ENCODE measurements at places on chromosomes 2 and 18.

DNA sequence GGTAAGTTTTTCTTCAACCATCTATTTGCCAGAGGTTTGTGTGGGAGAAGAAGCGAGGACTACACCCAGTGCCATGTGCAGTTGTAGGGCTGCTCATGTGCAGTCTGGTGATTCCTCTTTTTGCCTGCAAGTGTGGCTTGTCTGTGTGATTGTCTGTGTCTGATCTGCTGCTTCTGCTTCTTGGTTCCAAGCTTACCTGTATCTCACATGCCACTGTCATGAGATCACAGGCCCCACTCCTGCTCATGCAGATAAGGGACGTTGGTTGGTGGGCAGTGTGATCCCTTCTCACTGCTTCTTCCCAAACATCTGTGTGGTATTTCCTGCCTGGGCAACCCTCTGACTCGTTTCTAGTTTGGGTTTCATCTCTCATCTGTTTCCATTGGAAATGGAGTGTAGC, 27.1 kb downstream of the RRM2 start:
- no peak for DNase-seq

DNA sequence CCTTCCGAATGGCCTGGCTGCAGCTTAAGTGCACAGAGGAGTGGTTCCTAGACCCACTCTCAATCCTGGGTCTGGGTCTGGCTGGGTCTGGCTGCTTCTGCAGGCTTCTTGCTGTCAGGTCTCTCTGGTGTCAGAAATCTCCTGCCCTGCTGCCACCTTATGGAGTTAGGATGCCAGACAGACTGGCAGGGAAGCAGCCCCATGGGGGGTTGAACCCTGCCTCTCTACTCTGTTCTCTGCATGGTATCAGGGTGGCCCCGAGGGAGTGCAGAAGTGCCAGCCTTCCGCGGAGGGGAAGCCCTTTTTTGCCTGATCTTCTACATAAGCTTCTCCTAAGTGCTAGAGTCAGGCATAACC, 89.4 kb downstream of the ZCCHC2 start:
- DNase-seq: no peak

- DNase-seq: no peak
Measured at GRCh38 chr2:97359861-97360584, 229.7 kb downstream of the ANKRD36B start.

DNA sequence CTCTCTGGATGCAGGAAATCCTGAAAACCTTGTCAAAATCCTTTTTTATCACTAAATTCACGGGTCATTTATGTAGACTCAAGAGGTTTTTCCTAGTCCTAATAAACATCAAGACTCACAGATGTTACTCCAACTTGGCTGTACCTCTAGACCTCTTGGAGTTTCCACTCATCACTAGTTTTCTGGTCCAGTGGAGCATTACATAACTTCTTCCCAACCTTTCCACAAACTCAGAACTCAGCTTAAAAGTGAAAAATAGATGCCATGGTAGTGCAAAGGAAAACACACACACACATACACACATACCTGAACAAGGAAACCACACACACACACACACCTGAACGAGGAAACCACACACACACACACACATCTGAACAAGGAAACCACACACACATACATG, 807.2 kb downstream of the LRP1B start:
- DNase-seq: no peak

Measured in ascending aorta (tissue), 2 donors.